Mammary epithelial cell (primary cell): ENCODE measurements at places on chromosomes 16 and 17. TPM values are rescaled to one million over a fixed set of nuclear protein-coding genes. Genes with fewer than 3 reads are reported as not detected.

PLLP gene
- polyA plus RNA-seq = 6.3 TPM

KCNH4 gene
- 0.01 TPM for polyA plus RNA-seq

PRSS8 gene
- 66.3 TPM for polyA plus RNA-seq

DNA sequence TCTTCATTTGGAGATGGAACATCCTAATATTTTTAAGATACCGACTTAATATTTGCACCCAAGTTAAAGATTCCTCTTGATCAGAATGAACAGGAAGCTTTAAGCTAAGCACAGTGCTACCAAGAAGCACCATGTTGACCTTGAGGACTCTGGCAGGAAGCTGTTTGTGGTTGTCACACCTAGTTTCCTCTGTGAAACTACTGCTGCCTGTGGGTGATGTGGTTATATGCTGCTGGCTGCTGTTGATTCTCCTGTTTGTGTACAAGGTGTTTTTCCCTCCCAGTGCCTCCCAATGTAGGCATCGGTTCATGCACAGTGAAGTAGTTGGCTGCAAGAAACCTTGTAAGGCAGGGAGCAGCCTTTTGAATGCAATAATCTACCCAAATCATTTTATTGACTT lies 23.4 kb downstream of the RBL2 start:
- peak; percentile 29 for DNase-seq

DNA sequence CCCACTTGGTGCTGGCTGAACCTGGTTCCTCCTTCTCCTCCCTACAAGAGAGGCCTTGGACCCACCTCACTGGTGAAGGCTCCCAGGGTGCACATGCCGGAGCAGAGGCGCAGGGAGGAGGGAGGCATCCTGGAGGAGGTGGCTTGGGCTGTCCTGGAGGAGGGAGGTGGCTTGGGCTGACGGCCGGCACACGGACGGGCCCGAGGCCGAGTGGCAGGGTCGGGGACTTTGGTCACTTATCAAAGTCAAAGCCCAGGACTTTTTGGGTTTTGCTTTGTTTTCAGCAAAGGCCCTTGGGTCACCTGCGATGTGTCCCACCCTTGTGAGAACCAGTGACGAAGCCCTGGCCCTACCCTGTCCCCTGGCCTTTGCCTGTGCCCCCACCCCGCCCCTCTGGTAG lies 28.5 kb downstream of the ENDOV start:
- DNase-seq = no peak

DNA sequence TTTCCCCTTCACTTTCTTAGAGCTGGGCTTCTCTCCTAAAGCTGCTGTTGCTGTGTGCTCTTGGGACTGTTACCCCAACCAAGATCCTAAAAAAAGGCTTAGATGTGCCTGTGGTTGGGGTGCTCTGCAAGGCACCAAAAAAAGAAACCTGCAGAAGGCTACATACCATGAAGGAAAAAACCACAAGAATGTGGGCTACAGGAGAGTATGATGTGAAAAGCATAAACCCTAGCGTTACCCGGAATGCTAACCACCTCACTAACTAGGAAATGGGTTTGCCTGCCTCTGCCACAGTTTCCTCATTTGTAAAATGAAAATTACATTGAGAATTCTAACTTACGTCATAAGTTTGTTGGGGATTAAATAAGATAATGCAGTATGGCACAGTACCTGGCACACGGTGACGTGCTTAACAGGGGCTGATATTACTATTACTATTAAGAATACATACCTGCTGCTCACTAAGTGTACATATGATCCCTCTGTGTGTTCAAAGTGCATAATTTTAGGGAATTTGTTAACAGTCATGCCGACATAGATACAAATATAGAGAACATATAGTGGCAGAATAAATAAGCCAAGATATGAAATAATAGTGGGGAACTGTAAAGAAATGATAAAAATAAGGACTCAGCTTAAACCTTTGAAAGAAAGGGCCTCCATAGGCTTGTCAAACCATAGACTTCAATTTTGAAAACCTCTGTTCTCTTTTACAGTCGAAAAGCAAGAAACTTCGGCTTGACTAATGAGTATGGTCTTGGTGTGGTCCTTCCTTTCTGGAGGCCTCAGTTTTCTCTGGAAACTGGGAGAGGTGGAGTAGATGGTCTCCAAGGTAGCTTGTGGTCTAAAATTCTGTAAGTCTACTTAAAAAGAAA lies 177.8 kb upstream of the TBX2 start:
- DNase-seq = no peak

DNA sequence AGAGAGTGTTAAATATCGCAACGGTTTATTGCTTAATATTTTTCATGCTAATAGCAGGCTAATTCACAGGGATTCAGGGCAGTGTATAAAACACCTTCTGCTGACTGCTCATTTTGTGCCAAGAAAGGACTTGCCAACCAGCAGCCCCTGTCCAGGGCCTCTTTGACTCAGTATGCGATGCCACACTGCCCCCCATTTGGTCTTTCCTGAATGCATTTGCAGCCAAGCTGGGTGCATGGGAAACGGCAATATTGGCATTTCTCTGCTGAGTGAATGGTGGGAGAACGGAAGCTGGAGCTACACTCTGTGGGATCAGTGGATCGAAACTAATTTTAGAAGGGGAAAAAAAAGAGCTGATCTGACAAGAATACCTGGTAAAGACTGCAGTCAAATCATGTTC lies 152.9 kb upstream of the C16orf82 start:
- no peak for DNase-seq

DNA sequence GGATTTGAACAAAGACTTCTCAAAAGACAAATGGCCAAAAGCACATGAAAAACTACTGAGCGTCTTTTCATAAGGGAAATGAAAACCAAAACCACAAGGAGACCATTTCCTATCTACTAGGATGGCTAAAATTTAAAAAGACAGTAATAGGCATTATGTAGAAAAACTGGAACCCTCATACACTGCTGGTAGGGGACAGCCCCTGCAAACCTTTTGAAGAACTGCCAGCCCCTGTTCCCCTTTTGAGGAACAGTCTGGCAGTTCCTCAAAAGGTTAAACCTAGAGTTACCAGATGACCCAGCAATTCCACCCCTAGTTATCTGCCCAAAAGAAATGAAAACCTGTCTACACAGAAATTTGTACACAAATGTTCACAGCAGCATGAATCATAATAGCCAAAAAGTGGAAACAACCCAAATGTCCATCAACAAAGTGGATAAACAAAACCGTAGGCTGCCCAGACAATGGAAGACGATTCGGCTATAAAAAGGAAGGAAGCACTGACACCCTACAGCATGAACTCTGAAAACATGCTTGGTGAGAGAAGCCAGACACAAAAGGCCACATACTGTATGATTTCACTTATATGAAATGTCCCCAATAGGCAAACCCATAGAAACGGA lies 22.9 kb downstream of the CDIP1 start:
- DNase-seq = no peak

GRCh38 chr16:10169904-10170410 lies 12.3 kb downstream of the GRIN2A start:
- no peak for DNase-seq

DNAAF8 gene
- 0.51 TPM for polyA plus RNA-seq

- no peak for DNase-seq
These were observed 71.2 kb downstream of the OMG start for GRCh38 chr17:31225831-31226230.

DNA sequence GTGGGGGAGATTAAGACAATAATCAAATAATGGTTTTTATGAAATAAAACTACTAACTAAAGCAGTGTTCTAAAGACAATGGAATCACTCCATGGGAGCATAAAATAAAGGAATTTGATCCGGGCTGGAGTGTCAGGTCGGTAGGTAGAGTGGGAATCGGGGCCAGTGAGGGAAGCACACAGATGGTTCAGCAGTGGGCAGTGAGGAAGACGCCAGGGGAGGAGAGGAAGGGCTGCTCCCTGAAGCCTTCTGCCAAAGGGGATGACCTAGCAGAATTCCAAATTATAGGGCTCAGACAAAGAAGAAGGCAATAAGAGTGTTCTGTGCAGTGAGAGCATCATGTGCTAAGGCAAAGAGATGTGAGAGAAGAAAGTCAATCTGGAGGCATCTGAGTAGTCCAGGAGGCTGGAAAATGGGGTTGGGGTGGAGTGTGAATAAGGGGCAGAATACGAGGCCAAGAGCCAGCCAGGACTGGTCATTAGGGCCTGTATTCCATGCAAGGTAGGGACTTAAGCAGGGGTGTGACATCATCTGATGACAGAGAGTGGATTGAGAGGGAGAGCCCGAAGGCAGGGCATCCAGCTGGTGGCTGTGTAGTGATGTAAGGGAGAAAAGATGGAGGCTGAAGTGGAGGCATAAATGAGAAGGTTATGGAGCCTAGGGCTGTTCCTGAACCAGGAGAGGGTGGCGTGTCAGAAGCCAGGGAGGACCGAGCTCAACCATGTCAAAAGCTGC lies 137.6 kb downstream of the COPRS start:
- no peak for DNase-seq

GRCh38 chr16:47156680-47157215 lies 13.0 kb upstream of the NETO2 start:
- DNase-seq = no peak

ARL5C gene
- not detected for polyA plus RNA-seq

- DNase-seq = no peak
These were observed 31.7 kb downstream of the ERCC4 start for GRCh38 chr16:13951611-13952010.

DNA sequence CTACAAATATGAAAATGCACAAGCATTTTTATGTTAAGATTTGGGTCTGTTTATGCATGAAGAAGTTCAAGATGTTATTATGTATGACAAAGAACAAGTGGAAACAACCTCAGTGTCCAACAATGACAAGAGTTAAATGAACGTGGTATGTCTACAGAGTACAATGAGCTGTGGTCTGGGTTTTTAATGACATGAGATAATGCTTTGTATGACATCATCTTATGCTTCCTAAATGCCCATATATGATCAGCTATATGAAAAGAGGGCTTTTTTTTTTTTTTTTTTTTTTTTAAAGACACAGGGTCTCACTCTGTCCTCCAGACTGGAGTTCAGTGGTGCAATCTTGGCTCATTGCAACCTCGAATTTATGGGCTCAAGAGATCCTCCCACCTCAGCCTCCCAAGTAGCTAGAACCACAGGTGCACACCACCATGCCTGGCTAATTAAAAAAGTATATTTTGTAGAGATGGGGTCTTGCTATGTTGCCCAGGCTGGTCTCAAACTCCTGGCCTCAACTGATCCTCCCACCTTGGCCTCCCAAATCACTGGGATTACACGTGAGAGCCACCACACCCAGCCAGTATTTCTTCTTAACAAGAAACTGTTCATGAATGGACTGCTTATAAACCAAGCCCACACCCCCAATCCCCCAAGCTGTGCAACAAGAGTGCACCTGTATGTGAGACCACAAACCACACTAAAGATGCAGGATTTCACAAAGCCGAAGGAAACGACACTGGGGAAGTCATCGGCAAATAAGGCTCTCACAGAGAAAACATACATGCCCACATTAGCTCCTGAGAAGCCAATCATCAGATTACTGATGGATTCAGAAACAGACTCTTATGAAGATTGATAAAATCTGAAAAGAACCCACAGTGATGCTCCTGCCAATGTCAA lies 114.5 kb downstream of the CPPED1 start:
- DNase-seq = no peak
